ENCODE measurements at places on chromosomes 12 and 14.

DNA sequence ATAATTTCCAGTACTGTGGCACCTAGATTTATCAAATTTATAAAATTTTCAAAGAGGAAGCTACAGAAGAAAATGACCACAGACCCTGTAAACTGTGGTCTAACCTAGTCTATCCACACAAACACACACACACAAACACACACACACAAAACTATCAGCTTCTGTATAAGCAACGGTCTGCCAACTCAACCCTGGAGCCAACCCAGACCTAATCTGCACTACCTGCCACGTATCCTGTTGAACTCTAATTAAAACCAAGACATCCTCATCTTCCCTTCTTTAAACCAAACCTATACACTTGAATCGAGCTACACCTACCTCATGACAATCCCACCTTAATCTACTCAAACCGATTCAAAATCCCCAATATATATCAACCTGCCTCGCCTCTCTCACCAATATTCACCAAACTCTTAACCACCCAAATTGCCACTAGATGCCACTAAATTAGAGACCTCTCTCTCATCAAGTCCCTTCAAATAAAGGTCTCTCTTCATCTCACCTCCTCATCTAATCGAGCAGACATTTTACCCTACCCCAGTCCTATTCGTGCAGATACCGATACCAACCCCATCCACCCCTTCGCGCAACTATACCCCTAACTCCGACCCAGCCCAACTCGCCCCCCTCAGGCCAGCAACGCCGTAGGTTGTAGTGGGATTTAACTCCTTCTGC lies 808 bp downstream of the ACIN1 start:
- no peak for DNase-seq

GRCh38 chr12:114248527-114248926 lies 157.4 kb downstream of the TBX5 start:
- no peak for DNase-seq

GRCh38 chr14:101556566-101557320 lies 4.6 kb upstream of the DIO3 start:
- no peak for DNase-seq

DNA sequence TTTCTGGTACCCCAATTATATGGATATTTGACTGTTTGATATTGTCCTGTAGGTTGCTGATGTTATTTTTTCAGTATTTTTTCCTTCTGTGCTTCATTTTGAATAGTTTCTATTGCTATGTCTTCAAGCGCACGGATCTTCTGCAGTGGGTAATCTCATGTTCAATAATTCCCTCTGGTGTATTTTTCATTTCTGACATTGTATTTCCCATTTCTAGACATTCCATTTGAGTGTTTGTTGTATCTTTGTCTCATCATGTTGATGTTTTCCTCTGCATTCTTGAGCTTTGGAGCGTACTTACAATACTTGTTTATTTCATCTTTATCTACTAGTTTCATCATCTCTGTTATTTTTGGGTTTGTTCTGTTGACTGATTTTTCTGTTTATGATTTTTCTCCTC lies 22.0 kb downstream of the TSPAN9 start:
- DNase-seq: no peak

DNA sequence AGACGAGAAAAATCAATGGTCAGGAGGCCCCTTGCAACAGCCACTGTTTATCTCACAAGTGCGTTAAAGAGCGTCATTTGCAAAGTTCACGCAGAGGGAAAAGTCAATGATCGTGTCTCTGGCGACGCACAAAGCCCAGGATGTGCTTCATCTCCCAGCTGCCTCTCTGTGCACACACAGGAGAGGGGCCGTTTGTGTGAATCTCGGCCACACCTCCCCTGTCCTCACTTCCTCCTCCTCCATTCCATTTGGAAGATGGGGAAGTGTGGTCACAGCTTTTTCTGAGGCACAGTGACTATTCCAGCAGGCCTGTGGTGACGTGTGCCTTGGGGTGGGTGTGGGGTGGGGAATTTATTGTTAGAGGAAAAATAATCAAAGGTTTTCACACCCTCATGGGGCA lies 90.4 kb downstream of the RBM19 start:
- DNase-seq: no peak

GRCh38 chr12:80829767-80830166 lies 108.0 kb downstream of the LIN7A start:
- no peak for DNase-seq

DNA sequence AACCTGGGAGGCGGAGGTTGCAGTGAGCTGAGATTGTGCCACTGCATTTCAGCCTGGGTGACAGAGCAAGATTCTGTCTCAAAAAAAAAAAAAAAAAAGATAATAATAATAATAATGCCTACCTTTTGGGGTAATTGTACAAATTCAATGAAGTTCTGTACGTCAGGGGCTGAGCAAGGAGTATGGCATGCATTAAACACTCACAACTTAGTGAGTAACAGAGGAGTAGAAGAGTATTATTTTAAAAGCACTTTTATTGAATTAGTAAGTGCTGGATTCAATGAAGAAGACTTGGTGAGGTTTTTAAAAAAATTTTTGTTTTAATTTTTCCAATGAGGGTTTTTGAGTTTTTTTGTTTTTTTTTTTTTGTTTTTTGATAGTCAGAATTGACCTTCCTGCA lies 783.6 kb upstream of the TBX3 start:
- DNase-seq: no peak

DNA sequence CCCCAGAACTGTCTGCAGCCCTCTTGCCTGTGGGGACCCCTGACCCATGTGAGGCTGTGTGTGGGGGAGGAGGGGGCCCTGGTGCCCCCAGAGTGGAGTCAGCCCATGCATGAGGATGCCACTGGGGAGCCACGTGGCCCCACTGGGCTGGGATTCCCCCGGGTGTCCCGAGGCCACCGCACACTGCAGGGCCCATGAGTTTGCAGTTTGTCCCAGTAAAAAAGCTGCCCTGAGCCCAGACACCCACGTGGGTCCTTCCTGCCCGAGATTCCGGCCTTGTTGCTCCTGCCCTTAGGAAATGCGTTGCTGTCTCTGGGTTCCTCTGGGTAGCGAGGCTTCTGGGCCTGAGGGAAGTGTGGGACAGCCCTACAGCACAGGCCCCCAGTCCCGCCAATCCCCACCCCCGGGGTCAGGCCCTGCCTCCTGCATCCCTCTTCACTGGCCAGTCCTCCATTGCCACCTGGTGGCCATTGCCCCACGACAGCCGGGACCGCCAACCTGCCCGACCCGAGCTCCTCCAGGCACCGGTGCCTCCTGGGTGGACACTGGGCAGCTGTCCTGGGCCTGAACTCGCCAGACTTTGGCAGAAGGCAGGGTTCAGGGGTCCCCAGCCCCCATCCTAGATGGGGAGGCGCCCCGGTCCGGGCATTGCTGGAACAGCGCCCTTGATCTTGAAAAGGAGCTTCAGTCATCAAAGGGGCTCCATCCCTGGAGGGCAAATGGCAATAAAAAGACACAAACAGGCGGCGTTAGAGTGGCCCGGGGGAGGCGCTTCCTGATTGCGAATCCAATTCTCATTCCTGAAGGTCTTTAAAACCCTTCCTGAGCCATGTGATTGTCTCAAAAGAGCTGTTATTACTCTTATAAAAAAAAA lies 15.6 kb upstream of the C14orf180 start:
- peak; percentile 61 for DNase-seq

- no peak for DNase-seq
Measured at GRCh38 chr14:55243386-55243785, 27.8 kb upstream of the FBXO34 start.

DNA sequence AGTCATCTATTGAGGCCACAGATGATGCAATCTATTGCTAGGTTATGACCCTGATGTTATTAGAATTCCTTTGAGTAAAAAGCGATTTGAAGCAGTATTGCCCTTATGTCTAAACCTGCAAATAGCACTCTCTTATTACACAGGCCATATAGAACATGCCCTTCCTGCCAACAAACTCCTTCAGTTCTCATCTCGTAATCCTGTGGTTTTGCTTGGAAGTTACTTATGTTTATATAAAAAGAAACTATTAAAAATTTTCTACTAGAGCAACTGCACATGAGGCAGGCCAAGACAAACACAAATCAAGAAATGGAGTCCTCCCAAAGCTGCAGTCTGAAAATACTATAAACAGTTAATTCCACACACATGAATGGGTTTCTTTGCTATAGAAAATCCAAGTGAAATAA lies 1200.2 kb downstream of the LRFN5 start:
- no peak for DNase-seq

- no peak for DNase-seq
Measured at GRCh38 chr14:33897878-33898535, 52.9 kb downstream of the EGLN3 start.

DNA sequence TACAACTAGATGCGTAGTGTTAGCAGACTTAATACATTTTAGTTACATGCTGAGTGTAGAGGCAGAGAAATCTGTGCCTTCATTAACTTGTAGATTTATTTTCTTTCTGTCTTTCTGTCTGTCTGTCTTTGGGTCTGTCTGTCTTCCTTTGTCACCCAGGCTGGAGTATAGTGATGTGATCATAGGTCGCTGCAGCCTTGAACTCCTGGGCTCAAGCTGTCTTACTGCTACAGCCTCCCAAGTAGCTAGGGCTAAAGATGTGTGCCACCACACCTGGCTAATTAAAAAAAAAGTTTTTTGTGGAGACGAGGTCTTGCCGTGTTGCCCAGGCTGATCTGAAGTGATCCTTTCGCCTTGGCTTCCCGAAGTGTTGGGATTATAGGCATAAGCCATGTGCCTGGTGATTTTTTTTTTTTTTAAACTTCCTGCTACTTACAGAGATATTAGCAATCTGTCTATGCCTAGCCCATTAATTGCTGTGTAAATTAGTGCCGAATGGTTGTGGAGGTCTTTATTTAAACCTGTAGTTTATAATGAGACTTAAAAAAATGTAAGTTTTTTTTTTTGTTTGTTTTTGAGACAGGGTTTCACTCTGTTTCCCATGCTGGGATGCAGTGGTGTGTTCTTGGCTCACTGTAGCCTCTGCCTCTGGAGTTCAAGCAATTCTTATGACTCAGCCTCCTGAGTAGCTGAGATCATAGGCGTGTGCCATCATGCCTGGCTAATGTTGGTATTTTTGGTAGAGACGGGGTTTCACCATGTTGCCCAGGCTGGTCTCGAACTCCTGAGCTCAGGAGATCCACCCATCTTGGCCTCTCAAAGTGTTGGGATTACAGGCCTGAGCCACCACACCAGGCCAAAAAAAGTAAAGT lies 22.8 kb downstream of the ERC1 start:
- DNase-seq: no peak

DNA sequence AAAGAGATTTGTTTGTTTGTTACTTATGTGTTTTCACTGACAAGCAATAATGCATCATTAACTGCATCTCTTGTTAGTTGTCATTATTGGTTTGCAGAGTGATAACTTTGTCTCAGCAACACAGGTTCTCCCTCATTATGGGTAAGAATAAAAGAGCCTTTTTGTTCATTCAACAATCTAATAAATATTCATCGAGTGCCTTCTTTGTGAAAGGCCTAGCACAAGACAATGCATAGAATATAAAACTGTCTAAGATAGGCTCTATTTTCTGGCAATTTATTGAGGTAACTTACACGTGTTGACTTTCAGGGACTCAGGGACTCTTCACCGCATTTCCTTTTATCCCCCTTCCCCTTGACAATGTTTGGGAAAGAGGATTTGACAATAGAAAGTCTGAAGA lies 95.5 kb upstream of the KRR1 start:
- DNase-seq: no peak

GRCh38 chr12:79373896-79374499 lies 316.8 kb downstream of the PAWR start:
- DNase-seq: no peak

DNA sequence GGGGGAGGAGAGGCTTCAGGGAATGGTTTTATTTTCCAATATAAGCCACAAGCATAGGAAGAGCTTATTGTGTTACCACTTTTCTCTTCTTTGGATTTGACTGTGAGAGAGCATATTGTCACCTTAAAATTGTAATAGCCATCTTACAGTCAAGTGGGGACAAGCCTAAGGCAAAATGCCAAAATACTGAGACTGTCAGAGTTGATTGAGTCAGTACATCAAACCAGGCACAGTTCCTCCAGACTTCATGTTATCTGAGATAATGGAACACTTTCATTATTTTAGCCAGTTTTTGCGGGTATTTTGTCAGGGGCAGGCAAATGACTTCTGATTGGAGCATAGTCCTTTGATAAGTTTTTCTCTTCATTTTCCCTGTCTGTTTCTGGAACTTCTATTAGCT lies 19.5 kb upstream of the NUBPL start:
- DNase-seq: no peak

GRCh38 chr14:75138492-75138891 lies 11.6 kb upstream of the NEK9 start:
- no peak for DNase-seq

DNA sequence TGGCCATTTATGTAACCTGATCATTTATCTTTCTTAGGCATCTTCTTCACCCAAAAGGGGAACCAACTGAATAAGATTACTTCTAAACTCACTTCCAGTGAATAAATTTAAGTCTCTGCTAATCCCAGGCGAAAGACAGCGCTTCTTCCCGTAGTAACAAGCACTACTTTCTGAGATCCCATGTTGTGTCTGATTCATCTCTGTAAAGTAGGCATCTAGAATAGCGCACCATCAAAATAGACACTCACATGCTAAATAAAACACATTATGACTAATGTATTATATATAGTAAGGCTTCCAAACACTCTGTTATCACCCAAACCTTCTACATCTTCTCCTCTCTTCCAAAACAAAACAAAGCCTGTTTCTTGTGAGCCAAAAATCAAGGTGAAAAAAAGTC lies 15.1 kb downstream of the GTF2A1 start:
- no peak for DNase-seq

- DNase-seq: no peak
Measured at GRCh38 chr14:100587763-100588411, 670 bp upstream of the BEGAIN start.

- DNase-seq: no peak
Measured at GRCh38 chr12:78210506-78210860, 379.8 kb downstream of the NAV3 start.

GRCh38 chr14:65422088-65422834 lies 9.7 kb downstream of the FUT8 start:
- DNase-seq: no peak

DNA sequence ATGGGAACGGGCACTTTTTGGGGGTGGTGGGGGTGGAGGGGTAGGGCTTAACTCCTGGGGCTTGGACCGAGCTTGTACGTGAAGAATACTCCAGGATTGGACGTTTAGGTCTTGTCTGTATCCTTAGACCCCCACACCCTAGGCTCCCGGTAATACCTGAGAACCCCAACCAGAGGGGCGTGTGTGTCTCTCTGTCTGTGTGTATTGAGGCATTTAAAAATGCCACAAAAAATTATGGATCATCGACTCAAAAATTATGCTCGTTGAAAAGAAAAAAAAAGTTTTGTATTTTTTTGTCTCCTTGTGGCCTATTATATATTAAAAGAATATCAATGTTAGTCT lies 459 bp downstream of the PPFIBP1 start:
- DNase-seq: no peak

- no peak for DNase-seq
Measured at GRCh38 chr12:111428728-111429175, 23.0 kb downstream of the SH2B3 start.
